ENCODE measurements at places on chromosomes 6 and 20.

GRCh38 chr6:38555606-38556005 is 84.1 kb downstream of the BTBD9 start:
- DNase-seq, result no peak

GRCh38 chr6:98532004-98532403 is 302.4 kb upstream of the POU3F2 start:
- DNase-seq, result no peak

GRCh38 chr6:6529275-6529674 is 59.2 kb upstream of the LY86 start:
- no peak for DNase-seq

- no peak for DNase-seq
Observed at GRCh38 chr6:25732468-25733198, 21.9 kb upstream of the SLC17A4 start.

DNA sequence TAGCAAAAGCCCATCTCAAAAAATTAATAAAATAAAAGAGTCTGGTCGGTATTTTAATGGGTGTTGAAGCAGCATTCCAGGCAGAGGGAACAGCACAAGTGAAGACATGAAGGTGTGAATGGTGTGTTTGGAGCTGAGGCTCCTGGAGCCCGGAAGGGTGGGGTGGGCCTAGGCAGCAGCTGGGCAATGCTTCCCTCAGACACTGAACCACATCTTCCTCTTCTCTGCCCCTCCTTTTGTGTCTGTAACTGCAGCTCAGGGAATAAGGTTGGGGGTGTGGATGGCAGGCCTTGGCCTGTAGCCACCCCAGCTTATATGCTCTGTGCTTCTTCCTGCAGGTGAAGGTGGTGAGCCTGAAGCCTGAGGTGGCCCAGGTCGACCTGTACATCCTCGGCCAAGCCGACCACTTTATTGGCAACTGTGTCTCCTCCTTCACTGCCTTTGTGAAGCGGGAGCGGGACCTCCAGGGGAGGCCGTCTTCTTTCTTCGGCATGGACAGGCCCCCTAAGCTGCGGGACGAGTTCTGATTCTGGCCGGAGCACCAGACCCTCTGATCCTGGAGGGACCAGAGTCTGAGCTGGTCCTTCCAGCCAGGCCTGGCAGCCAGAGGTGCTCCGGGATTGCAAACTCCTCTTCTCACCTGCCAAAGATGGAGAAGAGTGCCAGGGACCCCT is 26.6 kb downstream of the POFUT1 start:
- no peak for DNase-seq

GRCh38 chr20:63498960-63499337 is at the start of gene EEF1A2:
EEF1A2 (minus strand) TSS chr20:63499083; CDS start chr20:63497763, 1,320 bp downstream.
- DNase-seq, result no peak
